ENCODE measurements at places on chromosomes 13 and 19.

DNA sequence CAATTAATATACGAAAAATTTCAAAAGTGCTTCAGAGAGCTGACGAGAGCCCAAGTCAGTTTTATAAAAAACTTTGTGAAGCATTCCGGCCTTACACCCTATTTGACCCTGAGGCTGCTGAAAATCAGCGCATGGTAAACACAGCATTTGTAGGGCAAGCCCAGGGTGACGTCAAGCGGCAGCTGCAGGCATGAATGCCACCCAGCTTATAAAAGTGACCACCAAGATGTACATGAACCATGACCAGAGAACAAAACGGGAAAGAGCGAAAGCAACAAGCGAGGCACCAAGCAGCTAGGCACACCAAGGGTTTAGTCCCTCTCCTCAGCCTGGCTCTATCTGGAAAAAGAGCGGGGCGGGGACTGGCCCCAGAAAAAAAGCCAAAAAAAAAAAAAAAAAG, 6.0 kb downstream of the SIGLEC11 start:
- DNase-seq, result peak; percentile 48

- no peak for DNase-seq
Observed at GRCh38 chr13:65697843-65698242, 1532.3 kb downstream of the PCDH9 start.

- DNase-seq, result no peak
Observed at GRCh38 chr19:44869733-44870470, 21.2 kb upstream of the TOMM40 start.

GRCh38 chr19:58513694-58514563, 2.1 kb upstream of the SLC27A5 start:
- peak; percentile 88 for DNase-seq

GRCh38 chr19:54449701-54450069, 686 bp downstream of the LENG8 start:
- no peak for DNase-seq

DNA sequence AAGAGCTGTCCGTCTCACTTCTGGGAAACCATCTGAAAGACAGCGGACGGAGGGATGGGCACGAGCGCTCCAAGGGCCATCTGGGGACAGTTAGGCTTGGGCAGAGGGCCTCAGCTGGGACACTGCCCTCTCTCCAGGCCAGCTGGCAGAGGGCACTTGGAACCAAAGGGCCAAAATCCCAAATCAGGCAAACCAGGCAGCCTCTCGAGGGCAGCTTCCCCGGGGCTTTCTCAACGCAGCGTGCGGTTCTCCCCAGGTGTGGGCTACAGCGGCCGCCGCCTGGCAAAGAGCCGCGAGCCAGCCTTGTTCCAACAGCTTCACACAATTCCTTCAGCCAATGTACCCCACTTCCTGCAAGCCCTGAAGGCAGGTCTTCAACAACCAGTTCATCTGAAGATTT, 5.0 kb downstream of the MLLT1 start:
- DNase-seq, result no peak

- no peak for DNase-seq
Observed at GRCh38 chr19:4916292-4917082, 7.2 kb downstream of the UHRF1 start.

GRCh38 chr13:73224703-73225102, 165.9 kb downstream of the KLF5 start:
- DNase-seq, result no peak

DNA sequence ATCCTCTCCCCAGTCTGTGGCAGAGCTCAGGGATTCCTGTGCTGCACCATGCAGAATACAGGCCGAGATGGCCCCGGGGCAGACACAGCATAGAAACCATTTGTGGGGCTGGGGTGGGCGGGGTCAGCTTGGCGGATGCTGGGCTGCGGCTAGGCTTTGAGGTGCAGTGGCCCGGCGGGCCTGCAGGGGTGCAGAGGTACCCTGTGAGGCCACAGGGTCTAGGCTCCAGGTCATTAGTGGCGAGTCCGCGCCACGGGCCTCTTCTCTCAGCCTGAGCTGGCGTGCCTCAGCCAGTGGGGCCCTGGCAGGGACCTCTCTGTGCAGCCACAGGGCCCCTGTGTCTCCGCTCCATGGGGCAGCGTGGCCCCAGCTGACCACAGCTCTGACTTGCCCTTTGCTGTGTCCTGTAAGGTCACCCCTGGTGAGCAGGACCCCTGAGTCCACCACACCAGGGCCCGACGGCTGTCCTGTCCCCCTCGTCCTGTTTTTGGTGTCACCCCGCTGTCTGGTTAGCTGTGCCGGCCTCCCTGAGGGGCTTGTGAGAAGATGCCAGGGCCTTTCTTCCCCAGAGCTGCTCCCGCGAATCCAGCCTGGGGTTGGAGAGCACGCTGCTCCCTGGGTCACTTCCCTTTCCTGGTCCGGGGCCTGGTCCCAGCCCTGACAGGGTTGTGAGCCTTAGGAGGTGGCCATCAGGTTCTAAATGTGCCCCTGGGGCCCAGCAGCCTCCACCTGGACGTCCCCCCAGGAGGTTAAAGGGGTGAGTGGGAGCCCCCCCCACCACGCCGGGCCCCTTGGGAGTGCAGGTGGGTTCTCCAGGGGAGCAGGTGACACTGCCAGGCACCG, 12.1 kb downstream of the KDM4B start:
- no peak for DNase-seq

- DNase-seq, result no peak
Observed at GRCh38 chr13:82751206-82751605, 1131.1 kb downstream of the SLITRK1 start.

DNA sequence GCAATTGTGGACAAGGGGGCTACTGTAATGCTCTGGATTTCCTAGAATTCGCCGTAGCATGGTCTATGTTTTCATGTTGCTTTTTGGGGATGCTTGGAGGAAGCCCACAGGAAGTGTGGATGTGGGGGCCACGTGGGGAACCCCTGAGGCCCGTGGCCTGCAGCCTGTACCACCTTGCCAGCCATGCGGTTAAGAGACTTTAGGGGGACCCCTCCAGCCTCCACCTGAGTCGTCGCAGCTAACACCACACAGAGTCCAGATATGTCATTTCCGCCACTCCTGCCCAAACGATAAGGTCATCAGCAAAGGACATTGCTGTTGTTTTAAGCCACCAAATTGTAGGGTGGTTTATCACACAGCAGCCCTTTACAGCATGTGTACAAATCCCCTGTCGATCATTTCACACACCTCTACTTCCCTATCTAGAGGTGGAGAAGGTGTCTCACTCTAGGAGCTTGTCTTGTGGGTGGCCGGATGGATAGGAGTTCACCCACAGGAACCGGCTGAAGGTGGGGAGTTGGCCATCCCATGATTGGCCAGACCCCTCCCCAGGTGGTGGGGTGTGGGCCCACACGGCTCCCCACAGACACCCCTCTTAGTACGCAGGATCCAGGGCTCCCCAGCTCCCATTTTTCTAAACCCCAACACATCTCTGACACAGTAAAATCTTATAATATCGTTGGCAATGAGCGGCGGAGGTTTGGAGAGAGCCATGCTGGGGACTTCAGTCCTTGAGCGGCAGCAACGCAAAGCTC, 226.7 kb downstream of the TEX29 start:
- DNase-seq, result no peak

GRCh38 chr19:28606269-28607032, 606.5 kb downstream of the UQCRFS1 start:
- no peak for DNase-seq
